ENCODE measurements at places on chromosomes 5 and 9.

DNA sequence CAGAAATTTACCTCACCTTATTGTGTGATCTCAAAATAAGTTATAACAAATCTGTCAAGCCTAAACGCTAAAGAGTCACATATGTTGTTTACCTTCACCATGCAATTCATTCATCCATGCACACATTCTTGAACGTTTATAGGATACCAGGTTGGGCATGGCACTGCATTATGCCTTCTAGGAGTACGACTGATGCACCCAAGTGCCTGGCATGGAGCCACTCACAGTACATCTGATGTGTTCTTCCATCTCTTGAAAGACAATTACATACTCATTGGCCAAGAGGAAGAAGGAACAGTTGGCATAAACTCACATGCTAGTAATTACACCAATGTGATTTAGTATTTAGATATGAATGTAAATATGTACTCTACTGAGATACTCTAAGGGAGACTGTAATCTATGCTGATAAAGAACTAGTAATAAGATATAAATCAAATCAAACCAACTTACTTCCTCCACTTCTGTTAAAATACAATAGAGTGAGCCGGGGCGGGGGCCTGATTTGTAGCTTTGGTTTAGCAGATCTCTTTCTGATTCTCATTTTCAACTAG is 90.7 kb downstream of the LPAR1 start:
- DNase-seq = no peak

DNA sequence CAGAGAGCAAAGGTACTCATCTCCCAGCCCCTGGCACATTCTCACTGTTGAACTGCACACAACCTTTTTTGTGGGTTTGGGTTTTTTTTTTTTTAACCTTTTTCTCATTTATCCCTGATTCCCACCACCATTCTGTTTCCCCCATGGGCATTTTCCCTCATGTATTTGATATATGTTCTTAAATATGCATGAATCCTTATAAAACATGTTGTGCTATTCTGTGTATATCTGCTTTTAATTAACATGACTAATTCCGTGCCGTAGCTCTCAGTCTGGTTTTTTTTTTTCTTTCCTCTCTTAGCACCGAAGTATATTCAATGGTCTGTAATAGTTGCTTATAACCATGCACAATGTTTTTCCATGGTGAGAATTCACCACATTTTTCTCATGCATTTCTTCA is 204.5 kb downstream of the RGS3 start:
- DNase-seq = no peak

GRCh38 chr9:108707120-108707519 is 148.7 kb downstream of the ACTL7B start:
- DNase-seq = no peak

DNA sequence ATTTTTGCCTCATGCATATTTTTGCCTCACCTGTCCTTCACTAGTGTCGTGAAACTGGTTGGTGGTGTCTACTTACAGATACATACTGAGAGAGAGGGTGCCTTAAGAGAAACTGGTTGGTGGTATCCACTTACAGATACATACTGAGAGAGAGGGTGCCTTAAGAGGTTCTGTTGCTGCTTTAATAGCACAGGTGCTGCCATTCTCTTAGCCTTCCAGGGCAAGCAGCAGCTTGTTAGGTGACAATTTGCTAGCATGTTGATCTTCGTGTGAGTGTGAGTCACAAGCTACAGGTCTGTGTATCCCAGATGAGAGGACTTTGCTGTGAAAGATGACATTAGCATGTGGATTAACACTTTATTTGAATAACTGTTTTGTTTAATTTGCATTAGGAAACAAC is 1.4 kb downstream of the PTTG1 start:
- no peak for DNase-seq

DNA sequence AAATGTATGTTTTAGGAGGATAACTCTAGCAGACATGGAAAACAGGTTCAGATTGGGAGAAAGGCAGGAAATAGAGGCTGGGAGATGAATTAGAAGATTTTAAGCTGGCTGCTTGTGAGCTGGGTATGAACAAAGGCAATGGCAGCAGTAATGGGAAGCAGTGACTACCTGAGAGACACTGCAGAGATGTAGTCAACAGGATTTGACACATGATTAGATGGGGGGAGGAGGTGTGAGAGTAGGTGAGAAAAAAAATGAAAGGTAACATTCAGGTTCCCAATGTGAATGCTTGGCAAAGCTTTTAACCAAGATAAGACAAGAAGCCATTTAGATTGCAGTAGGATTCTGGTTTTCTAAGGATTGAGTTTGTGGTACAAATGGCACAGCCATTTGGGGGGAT is 22.8 kb upstream of the IFNE start:
- DNase-seq = no peak

DNA sequence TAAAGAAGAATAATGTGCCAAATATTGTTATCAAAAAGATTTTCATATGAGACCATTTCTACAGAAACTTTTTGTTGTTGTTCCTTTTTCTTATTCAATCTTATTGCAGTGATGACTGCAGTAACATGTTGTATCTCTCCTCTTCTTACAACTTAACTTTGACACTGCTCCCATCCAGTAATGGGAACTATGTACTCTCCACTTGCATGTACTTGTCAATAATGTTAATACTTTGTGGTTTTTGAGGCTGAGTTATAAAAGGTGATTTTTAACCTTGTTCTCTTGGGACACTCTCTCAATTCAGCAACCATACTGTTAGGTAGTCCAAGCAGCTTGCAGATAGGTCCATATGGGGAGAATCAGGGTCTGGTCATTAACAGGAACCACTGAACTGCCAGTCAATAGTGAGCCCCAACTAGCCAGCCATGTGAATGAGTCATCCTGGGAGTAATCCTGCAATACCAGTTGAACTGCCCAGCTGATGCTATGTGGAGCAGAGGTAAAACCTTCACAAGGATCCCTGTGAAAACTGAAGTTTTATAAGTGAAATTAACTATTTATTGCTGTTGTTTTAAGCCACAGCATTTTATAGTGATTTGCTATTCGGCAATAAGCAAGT is 199.6 kb upstream of the DAB2 start:
- no peak for DNase-seq

DNA sequence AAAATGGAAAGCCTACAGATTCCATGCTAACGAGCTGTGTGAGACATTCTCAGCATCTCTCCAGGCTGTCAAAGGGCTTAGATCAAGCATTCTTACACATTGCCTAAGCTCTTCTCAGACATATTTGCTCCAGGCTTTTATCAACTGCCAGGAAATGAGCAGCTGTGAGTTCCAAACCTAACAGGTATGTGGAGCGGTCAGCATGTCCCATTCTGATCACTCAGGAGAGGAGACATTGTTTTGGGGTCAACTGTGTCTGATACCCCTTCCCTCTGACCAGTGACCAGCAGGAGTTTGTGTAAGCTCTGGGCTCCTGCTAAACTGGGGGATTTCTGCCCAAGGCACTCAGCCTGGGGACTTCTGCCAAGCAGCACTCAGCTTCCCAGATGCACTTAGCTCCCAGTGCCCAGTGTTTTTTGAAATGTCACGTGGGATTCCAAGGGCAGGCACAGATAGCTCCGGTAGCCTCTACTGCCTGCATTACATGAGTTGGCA is 229.1 kb downstream of the SEC61B start:
- DNase-seq = no peak

DNA sequence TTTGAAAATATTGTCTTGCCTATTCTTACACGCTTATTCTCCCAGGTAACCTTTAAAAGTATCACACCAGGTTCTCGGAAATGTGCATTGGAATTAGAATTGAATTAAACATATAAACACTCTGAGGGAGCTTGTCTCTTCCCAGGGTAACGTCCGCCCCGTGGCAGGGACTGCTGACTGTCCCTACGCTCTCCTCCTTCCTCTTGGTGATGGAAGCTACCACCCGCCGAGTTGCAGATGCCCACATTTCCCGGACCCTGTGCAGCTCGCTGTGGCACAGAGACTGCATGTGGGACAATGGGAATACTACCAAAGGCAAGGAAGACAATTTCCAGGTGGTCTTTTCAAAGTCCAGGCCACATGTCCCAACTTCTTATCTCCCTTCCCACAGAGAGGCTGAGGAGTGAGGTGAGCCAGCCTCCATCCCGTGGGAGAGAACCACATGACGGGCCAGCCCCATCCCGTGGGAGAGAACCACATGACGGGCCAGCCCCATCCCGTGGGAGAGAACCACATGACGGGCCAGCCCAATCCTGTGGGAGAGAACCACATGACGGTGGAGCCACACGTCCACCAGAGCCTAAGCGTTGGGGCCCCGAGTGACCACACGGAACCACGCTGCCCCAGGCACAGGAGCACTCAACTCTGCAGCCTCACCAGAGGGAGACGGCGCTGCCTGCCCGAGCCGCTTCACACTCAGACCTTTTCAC is 249.4 kb upstream of the IRX1 start:
- DNase-seq = no peak

DNA sequence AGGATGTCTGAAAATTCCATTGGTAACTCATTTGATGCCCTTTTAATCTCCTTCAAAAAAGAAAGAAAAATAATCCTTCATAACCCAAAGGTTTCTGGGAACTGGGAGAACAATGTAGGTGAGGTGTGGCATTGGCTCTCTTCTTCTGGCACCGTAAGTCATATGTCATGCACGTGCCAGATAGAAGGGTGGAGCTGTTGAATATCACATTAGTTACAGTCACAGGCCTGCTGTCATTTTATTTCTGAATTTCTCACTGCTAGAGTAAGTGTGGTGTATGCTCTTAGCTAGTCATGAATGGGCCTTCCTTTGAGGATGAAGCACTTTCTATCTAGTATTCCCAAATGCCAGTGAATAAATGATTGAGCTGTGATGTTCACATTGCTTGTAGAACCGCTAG is 201.8 kb upstream of the SGCD start:
- no peak for DNase-seq

- DNase-seq = no peak
Observed at GRCh38 chr9:82677086-82677485, 385.9 kb downstream of the RASEF start.

Measured in activated effector memory CD4-positive, alpha-beta T cell treated with anti-CD3 and anti-CD28 coated beads, Interleukin-2, amount 50 U/mL, for 16 hours (primary cell).